ENCODE measurements at places on chromosomes 5 and 9.
A peak's percentile ranks its signal among the peaks of the same experiment; 100 is the strongest.

GRCh38 chr9:96436063-96436455 is 13.9 kb upstream of the HABP4 start:
- no peak for DNase-seq

- no peak for DNase-seq
Observed at GRCh38 chr9:109264877-109265587, 55.8 kb downstream of the EPB41L4B start.

DNA sequence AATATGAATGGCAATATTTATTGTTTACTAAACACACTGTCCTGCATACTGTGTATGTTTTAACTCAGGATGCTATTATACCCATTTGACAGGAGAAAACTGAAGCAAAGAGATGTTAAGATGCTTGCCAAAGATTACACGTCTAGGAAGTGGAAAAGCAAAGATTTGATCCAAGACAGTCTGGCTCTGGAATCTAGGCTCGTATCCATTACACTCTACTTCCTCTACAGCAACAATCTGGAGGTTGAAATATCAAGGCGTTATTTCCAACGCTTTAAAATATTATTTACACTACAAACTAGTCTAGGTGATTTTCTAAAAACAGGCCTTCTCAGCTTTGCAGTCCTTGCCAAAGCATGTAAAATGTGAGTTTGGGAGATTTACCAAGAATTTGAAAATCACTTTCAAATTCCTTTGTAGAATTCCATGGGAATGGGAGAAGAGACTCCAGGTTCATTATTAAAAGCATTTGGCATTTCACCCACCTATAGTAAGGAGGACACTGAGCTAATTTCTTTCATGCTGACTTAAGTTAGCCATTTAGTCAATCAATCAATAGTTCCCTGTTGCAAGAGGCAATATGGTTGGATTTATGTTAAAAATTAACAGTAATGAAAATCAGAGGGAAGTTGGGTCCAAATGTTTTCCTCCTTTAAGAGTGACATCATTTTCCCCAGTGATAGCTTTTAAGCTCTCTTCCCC is 356.3 kb upstream of the SMARCA2 start:
- no peak for DNase-seq

DNA sequence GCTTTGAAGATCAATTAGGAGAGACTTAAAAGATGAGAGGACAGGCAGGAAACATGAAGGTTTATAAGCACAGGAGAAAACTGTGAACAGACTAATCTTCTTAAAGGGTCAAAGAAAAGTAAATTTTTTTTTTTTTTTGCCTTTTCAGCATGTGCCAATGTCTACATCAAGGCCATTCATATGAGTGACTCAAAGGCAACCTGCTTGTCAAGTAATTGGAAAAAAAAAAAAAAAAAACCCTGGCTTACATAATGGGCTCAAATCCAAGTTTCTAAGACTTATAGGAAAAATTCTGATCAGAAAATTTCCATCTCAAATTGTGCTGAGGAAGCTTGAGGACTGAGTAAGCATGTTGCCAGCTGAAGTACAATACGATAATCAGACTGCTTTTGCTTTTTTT is 15.9 kb downstream of the PPP2R2B start:
- DNase-seq: no peak

DNA sequence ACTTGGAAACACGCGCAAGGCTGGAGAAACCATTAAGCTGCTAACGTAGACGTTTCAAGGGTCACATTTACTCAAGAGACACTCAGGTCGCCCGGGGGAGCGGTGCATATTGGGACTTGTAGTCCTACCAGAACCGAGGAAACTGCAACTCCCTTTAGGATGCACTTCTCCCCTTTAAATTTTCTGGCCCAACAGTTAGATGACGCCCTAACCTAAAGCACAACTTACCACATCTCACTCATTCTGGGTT is 384 bp upstream of the DMXL1 start:
- peak; percentile 23 for DNase-seq

GRCh38 chr5:148403344-148403743 is 19.6 kb downstream of the FBXO38 start:
- DNase-seq: no peak

GRCh38 chr5:68834491-68834981 is 259.3 kb upstream of the SLC30A5 start:
- DNase-seq: no peak

GRCh38 chr9:6014670-6015270 is 654 bp downstream of the RANBP6 start:
- no peak for DNase-seq

DNA sequence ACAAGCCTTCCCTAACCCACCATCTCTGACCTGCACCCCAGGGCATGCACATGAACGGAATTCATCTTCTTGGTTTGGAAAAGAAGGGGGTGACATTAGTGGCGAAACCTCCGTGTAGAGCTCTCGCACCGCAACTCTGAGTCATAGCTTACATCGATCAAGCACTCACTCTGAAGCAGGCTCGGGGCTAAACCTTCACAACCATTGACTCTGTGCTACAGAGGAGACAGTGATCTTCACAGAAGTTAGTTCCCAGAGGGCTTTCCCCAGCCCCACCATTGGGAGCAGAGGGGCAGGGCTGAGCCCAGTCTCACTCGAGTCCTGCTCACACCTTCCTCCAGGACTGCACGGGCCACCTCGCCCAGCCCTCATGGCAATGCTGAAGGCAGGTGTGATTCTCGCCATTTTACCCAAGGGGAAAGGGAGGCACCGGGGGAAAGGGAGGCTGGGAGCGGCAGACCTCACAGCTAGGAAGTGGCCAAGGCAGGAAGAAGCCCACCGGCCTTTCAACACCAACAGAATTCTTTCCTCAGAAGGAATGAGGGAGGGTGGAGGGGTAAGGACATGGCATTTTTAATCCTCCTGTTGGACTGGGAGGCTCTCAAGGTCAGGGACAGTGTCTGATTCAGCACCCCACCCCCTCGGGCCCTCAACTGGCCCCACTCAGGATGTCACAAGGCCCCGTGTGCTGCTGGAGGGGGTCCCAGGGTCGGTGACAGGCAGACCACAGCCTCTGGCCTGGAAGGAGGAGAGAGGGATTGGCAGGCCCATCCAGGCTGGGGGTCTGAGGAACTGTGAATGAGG is 25.9 kb upstream of the IL17B start:
- DNase-seq: no peak

DNA sequence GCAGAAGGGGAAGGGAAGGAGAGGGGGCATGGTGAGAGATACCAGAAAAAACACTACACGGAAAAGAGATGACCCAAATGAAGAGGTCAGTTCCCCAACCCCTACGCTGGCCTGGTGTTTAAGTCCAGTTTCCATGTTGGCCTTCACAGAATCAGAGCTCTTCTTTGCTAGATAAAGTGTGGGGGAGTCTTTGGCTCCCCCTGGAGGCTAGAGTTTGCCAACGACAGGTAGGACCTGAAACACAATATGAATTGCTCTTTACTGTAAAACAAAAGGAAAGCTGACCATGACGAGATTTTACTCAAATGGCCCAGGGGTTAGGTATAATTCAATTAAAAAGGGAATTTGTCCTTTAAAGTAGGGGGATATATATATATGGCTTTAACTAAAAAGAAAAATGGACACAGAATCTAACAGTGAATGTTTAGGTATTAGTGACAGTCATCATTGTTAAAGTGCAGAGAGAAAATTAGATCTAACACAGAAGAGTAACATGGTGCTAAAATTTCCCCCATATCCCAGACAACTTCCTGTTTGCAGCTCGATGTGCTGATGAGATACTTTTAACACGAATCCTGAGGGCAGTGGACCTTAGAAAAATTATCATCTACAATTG is 92.0 kb downstream of the SV2C start:
- DNase-seq: peak; percentile 67

Data from GM12891 (cell line).